ENCODE measurements at places on chromosomes 7 and 10. TPM values are rescaled to one million over a fixed set of nuclear protein-coding genes. Genes with fewer than 3 reads are reported as not detected.

DNA sequence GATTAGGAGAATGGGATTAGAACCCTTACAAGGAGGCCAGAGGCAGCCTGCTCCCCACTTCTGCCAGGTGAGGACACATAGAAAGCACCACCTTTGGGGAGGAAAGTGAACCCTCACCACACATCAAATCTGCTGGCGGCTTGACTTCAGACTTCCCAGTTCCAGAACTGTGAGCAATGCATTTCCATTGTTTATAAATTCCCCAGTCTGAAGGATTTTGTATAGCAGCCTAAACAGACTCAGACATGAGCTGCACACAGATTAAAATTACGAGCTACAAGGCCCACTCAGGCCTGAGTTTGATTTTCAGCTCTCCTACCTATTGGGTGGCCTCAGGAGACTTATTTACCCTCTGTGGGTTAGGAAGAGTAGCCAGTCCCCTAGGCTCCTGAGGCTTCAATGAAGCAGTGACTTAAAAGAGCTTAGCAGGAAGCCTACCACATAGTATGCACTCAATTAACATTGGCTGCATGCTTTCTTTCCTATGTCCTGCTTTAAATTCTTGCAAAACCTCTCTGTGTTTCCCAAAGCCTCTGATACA, 350.7 kb upstream of the ZMIZ1 start:
- no peak for DNase-seq

DNA sequence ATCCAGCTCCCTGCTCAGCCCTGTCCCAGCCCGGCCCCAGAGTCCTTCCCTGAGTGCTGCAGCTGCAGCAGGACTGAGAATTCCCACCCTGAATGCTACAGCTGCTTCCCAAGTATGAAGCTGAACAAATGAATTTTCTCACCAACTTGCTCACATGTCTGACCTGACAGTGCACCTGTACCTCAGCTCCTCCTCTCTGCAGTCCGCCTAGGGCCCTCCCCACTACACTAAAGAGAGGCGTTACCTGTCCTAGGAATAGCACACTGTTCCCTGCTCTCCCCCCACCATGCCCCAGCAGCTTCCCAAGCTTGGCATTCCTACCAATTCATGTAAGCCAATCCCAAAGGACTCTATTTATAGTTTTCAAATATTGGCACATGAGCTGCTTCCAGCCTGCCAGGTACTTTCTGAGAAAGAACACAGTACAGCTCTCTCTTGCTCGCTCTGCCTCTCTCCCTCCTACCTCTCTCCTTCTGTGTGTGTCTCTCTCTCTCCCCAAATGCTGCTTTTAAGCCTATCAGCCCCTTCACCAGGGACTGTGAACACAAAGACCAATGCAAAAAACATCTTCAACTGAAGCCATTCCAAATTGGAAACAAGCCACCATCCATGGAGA, 400.1 kb downstream of the TNS3 start:
- peak; percentile 18 for DNase-seq

DNA sequence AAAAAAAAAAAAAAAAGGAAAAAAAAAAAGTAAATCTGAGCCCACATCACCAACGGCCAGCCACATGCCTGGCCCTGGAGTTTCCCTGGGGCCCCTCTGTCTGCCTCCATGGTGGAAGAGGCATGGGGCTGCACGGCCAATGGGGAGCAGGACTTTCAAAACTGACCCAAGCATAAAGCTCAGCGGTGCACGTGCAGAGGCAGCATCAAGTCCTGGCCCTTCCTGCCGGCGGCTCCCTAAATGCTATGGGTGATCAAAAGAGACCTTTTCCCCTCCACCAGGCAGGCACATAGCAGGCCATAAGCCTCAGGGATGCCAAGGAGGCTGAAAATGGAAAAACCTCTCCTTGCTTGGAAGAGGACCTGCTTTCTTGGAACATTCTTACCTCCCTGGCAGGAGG, 94.3 kb downstream of the OAT start:
- no peak for DNase-seq

GRCh38 chr7:134818613-134819345, 39.3 kb downstream of the CALD1 start:
- DNase-seq = no peak

- DNase-seq = no peak
Measured at GRCh38 chr10:126052171-126052570, 155.8 kb downstream of the FANK1 start.

DNA sequence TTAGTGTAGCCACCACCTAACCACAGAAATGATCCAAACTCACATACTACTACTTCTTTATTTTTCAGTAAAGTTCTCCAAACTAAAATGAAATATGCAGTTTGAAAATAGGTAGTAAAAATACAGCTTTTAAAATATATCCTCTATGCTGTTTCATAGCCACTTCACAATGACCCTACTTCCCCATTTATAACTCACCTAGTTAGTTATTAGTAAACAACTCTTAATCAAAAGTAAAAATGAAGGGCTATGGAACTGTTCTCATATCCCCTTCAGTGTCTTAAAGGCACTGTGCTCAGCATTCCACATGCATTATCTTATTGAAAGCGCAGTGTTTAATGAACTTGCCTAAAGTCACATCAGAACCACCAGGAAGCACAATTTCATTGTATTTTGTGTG, 43.5 kb downstream of the KMT2C start:
- no peak for DNase-seq

Gene FFAR4
- not detected for total RNA-seq

Gene CCDC172
- not detected for total RNA-seq

Gene SLC29A4
- total RNA-seq = 43.1 TPM

Gene SLC13A1
- 0.03 TPM for total RNA-seq

Gene DPY19L1
- 45.8 TPM for total RNA-seq

Gene MAT1A
- total RNA-seq = not detected

Gene SPDYE2B
- not detected for total RNA-seq

Gene NEUROD6
- not detected for total RNA-seq

Gene ABCB4
- total RNA-seq = 0.13 TPM
